ENCODE measurements at places on chromosomes 1 and 21.

GRCh38 chr1:3644273-3644672, 5.6 kb downstream of the WRAP73 start:
- DNase-seq, result no peak

DNA sequence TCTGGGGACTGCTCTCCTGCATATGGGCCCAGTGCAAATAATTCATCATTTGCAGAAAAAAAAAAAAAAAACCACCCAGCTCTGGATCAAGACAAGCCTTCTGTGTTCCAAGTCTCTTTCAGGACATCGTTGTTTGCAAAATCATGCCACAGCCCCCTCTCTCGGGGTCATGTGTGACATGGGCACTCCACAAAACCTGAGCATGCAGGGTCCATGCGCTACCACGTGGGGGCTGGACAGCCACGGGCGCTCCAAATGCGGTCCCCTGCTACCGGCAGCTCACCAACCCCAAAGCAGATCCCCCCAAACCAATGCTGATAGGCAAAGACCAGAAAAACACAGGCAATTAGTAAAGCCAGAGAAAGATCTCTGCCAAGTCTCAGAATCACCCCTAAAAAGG, 17.6 kb downstream of the NPHP4 start:
- no peak for DNase-seq

DNA sequence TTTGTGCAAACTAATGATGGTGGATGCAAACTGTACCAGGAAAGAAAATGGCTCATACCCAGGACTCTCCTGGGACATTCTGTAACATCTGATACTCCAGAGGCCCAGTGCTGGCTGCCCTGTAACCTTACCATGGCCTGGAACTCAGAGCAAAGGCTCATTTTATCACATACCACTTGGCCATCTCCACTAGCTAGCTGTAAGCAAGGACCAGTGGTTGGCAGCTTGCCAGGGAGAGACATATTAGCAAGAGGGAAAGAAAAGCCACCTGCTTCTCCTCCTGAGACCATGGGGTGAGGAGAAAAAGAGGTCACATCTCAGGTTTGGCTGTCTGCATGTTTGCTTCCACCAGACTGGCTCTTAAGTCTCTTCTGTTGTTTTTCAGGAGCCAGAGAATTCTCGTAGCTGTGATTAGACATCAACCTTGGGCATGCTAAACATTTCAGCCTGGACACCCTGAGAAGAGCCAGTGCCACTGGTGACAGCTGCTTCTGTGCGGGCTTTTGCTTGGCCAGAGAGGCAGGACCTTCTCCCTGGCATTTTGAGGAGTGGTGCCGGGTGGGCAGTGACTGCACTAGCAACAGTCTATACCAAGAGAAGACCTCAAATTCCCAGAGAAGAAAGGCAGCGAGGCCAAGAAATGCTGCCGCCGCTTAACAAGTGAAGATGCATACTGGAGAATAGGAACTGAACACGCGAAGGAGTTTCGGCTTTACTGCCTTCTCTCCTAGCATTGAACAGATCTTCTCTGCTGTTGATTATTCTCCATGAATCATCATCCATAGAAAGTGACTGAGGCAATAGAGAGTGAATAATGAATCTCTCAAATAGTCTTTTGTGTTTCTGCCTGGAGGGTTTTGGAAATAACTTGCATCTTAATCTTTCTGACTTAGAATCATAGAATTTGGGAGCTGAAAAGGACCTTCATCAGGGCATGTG, 6.7 kb upstream of the INKA2 start:
- DNase-seq, result no peak

- no peak for DNase-seq
These were observed 175.8 kb downstream of the TYW3 start for GRCh38 chr1:74908797-74909196.

DNA sequence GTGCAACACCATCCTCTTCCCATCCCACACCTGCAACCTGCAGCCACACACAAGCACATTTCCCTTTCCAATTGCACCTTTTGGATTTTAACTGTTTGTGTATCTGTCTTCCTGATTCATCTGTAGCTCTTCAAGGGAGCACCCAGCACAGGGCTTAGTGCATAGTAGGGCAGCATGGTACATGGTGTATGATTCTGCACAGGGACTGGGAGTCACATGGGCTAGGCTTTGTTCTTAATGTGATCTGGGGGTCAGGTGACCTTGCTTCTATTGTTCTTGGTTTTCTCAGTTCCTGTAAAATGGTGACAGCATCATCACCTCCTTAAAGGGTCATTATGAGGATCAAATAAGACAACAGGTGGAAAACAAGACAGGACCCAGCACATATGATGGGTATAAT, 419.3 kb downstream of the MATN1 start:
- no peak for DNase-seq

GRCh38 chr21:25831300-25831960, 96.7 kb downstream of the GABPA start:
- no peak for DNase-seq

- DNase-seq, result no peak
These were observed 10.3 kb downstream of the SRSF11 start for GRCh38 chr1:70231475-70231874.

- no peak for DNase-seq
These were observed 6.6 kb downstream of the SPATA21 start for GRCh38 chr1:16430606-16431005.

GRCh38 chr1:65393347-65393746, 27.1 kb upstream of the LEPR start:
- DNase-seq, result no peak

DNA sequence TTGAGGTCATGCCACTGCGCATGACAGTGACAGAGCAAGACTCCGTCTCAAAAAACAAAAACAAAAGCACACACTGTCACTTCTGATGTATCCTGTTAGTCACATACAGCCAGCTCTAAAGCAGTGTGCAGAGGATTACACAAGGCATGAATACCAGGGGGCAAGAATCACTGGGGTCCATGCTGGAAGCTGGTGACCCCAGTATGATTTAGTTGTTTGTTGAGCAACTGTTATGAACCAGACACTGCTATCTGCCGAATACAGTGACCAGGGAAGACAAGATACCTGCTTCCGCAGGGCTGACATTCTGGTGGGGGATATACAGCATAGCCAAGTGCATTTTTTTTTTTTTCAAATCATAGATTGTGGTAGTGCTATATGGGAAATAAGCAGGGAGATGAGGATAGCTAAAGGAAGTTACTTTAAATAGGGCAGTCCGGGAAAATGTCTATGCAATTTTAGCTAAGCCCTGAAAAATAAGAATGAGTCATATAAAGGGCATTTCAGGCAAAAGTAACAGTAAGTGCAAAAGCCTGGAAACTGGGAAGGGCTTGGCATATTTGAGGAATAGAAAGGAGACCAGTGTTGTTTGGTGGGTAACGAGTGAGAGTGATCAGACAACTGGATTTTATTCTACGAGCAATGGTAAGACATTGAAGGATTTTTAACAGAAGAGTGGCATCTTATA, 69.7 kb downstream of the ADSS2 start:
- no peak for DNase-seq

GRCh38 chr1:2645143-2645542, 12.3 kb upstream of the MMEL1 start:
- DNase-seq, result no peak

GRCh38 chr1:207944571-207944970, 33.6 kb upstream of the CD34 start:
- no peak for DNase-seq

DNA sequence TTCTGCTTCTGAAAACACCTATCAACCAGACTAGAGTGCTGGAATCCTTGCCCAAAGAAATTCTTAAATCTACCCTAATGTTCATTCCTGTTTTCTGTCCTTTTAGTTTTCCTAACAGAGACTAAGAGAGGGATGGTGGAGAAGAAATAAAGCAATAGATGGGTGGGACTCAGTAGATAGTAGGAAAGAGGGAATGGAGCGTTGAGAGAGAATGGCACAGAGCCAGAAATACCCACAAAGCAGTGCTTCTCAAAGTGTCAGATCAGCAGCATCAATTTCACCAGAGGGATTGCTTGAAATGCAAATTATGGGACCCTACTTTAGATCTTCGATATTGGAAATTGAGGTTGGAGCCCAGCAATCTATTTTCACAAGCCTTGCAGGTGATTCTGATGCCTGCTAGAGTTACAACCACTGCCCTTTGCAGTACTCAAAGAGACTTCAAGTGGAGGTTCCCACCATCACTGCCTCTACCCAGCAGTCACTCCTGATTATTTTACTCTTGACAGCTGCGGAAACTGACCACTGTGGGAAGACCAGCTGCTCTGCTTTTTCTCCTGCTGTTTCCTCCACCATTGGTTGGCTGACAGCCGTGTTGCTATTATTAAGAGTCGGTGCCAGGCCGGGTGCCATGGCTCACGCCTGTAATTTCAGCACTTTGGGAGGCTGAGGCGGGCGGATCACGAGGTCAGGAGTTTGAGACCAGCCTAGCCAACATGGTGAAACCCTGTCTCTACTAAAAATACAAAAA, 11.4 kb upstream of the PRPF3 start:
- no peak for DNase-seq

DNA sequence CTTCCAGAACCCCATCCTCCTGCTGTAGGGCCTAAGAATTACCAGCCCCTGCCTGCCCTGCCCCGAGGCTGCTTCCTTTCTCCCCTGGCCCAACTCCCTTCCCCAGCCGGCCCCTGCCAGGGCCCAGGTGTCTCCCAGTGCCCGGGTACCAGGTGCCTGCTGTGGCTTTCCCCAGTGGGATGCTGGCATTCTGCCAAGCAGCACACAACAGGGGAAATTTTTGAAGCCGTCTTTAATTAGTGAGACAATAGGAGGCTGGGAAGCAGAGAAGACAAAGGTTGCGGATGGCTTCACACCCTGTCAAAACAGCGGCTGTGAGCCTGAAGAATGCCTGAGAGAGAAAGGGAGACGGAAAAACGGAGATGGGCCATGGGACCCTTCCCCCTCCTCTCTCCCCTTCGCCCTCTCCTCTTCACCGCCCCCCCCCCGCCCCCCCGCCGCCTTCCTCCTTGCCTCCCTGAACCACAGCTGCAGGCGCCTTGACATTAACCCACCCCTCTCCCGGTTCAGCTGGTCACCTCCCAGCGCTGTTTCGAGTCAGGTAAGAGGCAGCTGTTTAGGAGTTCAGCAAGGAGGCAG, 33.6 kb downstream of the LRRN2 start:
- DNase-seq, result no peak

DNA sequence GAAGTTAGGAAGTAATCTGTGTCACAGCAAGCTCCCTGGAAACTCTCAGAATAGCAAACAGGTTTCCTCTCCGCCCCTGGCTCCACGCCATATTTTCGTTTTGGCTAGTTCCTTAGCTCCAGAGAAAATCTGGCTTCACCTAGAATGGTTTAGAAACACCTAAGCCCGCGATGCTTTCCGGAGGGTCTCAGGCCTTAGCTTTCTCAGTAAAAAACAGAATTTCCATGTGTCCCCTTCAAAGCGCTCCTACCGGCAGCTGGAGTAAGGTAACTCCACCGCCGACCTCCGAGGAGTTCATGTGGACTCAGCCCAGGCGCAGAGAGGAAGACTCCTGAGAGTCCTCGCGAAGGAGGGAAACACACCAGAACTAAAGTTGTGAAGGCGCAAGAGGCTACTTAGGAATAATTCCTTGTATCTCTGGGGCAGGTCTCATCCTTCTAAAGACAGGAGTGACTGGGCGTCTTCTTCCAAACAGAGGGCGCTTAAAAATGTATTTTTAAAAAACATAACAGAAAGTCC, 406 bp downstream of the KIAA0040 start:
- DNase-seq, result peak; percentile 5

DNA sequence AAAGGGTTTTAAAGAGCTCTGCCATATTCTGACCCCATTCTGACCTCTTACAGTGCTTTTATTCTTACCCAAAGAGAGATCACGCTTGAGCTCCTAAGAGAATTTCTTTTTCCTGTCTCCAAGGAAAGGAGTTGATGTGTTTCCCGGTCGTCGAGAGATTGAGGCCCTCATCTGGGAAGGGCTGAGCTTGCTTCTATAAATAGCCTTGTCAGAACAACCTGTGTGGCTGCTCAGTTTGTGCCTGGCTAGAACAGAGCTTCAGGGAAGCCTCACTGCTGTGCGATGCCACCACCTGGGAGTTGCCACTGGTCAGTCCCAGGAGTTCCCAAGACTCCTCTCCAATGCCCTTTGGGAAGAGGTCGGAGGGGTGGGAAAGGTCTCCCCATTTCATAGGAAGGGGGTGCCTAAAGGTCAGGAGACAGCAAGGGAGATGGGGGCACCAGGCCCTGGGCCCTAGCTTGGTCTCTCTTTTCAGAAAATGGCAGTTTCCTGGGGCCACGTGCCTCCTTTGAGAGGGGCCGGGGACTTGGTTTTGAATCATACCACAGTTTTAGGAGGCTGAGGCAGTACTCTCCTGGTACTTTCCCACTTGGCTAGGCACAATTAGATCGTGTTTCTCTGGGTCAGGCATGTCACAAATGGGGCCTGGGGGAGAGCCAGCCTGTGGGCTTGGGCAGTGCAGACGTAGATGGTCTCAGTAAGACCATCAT, 52.1 kb downstream of the EIF2D start:
- no peak for DNase-seq

GRCh38 chr1:206479183-206480125, 9.2 kb downstream of the IKBKE start:
- DNase-seq, result no peak

DNA sequence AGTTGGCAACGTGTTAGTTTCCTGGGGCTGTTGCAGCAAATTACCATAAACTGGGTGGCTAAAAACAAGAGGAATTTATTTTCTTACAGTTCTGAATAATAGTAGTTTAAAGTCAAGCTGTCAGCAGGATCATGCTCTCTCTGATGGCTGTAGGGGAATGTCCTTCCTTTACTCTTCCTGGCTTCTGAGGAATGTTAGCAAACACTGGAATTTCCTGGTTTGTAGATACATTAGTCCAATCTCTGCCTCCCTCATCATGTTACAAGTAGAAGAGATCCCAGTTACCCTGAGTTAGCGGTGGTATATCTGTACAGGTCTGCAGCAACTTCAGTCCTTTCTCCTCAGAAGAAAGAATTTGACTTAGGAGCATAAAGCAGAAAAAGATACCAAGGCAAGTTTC, 2249.1 kb downstream of the NCAM2 start:
- no peak for DNase-seq

GRCh38 chr21:27693376-27693775, 726.5 kb upstream of the ADAMTS5 start:
- no peak for DNase-seq

GRCh38 chr1:76928522-76928921, 61.2 kb downstream of the ST6GALNAC5 start:
- DNase-seq, result no peak

GRCh38 chr1:244330318-244330625, 121.4 kb downstream of the ADSS2 start:
- no peak for DNase-seq

DNA sequence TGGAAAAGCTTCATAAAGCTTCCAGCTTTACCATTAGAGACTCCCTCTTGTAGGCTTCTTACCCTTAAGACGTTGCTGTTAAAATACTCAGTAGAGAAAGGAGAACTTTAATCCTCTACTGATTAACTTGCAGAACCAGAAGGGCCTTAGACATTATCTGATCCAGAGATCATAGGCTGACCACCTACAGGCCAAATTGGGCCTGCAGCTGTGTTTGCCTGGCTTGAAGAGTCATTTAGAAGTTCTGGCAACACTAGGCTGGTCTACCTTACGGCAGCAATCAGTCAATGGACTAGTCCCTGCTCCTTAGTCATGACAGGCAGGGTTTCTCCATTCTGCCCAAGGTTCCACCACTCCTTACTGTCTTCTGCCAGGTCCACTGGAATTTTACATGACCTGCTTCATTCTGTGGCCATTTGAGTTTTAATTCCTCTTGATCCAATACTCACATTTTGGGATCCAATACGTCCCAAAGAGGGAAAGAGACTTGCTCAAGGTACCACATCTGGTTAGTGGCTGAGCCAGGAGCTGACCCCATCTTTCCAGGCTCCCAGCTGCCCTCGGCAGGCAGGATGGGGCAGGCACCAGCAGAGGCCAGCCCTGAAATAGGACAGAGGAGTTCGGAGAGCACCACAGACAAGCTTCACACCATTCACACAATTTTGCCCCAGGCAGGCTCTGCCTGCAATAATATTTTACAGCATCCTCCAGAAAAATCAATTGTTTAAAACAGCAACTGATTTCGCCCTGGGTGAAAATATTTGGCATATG, 96.8 kb downstream of the TNR start:
- no peak for DNase-seq
